Suprapubic skin (tissue), 4 donors: ENCODE measurements at places on chromosomes 7 and 10.
A peak's percentile ranks its signal among the peaks of the same experiment; 100 is the strongest.

DNA sequence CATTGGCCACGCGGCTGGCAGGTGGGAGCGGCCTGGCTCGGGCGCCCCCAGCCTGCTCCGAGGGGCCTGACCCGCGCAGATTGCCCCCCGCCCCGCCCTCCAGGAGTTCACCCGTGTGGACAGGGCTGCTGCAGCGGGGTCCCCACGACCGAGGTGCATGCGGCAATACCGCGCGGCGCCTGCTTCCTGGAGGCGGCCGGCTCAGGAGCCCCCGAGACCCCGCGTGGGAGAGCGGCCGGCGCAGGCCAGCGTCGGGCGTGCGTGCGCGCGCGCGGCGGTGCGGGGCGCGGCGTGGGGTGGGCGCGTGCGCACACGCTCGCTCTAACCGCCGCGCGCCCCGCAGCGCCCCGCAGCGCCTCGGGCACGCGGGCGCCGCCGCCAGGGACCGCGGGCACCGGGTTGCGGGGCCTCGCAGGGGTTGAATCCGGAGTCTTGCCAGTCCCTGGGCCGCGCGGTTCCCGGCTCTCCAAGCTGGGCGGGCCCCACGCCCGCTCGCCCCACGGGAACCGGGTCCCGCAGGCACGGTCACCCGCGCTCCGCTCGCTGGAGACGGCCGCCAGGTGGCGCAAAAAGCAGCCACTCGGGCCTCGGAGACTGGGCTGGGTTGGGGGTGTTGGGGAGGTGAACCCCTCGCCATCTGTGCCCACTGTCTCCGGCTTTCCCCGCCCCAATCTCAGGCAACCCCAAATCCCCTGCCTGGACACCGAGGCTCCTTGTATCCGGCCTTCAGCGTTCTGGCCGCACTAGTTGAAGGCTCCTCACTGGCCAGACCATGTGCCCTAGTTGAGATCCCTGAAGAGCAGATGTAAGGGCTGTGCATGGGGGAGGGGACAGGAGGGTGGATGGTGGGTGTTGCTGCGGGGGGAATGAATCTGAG, 1.3 kb upstream of the ACHE start:
- DNase-seq = peak; percentile 73

DNA sequence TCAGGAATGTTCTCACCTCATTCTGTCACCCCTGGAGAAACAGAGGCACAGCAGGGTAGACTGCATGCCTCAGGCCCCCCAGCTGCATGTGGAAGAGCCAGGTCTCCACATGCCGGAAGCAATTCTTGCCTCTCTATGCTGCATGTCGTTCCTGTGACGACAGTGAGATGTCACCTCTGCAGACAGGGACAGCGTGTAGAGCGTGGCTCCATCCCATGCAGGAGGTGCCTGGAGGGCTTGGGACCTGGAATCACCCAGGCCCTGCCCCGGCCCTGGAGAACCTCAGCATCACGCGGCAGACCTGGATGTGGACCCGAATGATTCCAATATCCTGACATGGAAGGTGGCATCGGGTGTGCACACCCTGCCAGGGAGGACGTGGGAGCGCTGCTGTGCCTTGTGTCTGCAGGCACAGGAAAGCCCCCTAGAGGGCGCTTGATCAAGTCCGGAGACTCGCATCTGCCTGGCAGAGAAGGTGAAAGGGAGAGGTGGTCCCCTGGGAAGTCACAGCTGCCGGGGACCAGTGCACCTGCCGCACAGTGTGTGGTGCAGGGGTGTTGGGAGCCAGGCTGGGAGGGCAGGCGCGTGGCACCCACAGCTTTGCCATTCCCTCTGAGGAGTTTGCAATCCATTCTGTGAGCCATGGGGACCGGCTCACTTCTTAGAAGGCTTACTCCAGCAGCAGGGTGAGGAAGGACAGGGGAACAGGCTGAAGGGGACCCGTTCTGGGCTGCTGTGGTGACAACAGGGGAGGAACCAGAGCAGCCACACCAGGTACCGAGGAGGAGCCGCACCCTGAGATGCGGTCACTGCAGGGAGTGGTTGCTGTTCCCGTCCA, 45.3 kb upstream of the EN2 start:
- no peak for DNase-seq

GRCh38 chr10:3295582-3296151, 123.1 kb upstream of the PITRM1 start:
- DNase-seq = no peak

GRCh38 chr10:51462076-51462779, 237.2 kb downstream of the CSTF2T start:
- no peak for DNase-seq

DNA sequence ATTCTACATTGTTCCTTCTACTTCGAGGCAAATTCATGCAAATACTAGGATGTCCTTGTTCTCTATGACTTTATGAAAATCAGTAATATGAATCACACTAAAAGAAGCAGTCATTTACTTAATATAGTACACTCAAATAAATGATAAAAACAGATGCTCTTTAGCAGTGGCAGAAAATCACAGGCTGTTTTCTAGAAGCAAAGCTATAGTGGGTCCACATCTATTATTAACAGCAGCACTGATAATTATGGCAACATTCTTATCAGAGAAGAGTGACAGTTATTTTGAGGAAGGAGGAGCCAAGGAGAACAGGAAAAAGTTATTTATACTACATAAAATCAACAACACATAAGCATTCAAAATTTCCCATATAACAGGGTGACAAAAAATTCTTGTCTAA, 16.5 kb downstream of the KIF5B start:
- DNase-seq = no peak

DNA sequence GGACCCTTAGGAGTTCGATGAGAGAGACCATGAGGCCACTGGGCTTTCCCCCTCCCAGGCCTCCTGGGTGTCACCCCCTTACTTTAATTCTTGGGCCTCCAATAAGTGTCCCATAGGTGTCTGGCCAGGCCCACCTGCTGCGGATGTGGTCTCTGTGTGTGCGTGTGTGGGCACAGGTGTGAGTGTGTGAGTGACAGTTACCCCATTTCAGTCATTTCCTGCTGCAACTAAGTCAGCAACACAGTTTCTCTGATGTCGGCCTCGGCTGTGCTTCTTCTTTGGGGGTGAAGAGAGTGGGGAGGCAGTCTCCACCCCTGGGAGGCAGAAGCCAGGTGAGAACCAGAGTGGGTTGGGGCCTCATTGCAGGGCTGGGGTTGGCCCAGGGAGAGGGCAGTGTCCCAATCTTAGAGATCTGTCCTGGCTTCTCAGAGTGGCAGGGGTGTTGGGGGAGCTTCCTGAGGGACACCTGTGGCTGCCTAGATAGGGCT, 1.5 kb downstream of the PVRIG start:
- DNase-seq = no peak

- DNase-seq = no peak
Observed at GRCh38 chr7:30594048-30594539, 584 bp upstream of the GARS1 start.

DNA sequence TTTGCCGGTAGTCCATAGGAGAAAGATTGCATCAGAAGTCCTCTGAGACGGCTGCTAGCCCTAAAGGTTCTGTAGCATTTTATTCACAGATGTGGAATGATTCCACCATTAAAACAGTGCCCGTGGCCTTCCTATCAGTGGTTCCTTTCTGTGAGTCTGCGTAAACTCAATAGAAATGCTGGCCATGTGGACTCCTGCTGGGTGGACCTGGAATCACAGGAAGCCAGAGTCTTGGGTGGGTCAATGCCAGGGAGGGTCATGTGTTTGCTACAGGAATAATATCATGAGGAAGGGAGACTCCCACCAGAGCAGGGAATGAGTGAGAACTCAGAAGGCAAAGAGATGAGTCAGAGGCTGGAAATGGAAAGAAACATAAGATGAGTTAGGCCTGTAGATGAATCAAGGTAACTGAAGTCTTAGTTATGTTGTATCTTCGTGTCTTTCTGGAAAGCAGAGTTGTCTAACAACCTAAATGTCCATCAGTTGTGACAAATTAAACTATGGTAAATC, 410.4 kb upstream of the AUTS2 start:
- DNase-seq = no peak

- peak; percentile 81 for DNase-seq
Observed at GRCh38 chr10:68332259-68333057, at the start of gene PBLD. Gene PBLD, minus strand, starts transcription at chr10:68332928. Its CDS starts 26,084 bp downstream, at chr10:68306844.

DNA sequence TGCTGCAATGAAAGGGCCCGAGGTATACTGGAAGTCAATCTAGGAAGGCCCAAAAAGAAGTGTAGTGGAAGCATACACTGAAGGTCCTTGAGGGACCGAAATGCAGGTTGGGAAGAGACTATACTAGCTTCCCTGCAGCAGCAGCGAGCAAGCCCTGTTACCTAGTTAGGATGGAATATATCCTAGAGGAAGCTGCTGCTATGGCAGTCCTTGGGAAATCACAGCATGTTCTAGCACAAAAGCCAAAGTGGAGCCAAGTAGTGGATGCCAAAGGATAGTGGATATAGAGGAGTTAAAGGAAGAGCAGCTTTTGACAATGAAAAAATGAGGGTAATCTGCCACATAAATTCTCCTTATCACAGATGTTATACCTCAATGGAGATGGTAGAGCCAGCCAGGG, 123.8 kb upstream of the STARD3NL start:
- no peak for DNase-seq

- no peak for DNase-seq
Observed at GRCh38 chr10:125592897-125593296, 90.1 kb downstream of the TEX36 start.

GRCh38 chr7:35430547-35431153, 176.8 kb upstream of the TBX20 start:
- DNase-seq = no peak

- no peak for DNase-seq
Observed at GRCh38 chr7:133837224-133837623, 289.9 kb upstream of the LRGUK start.

DNA sequence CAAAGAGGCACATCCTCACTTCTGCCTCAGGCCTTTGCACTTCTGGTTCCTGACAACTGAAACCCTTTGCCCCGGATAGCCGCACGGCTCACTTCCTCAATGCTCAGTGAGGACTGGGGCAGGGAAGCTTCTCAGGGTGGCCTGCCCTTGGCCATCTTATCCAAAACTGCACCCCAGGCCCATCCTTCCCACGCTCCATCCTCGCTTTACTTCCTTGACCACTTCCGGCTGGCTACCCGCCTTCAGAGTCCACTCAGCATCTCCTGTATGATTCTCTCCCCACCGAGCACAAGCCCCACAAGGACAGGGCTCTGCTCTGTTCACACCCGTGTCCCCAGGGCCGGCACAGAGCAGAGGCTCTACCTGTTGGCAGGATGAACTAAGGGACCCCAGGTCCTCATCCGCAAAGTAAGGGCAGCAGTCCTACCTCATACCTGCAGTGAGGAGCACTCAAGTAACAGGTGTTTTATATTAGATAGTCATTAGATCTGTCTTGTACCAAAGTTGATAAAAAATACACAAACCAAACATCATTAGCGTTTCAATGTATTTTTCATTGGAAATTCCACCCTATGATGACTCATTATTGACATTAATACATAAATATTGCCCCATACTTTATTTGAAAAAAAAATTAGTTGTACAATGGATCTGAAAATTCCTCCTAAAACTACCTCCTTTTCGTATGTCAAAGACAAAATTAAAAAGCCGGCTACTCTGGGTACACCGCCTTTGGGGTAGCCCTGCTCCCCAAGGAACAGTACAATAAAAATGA, 35.0 kb downstream of the GNA12 start:
- no peak for DNase-seq

DNA sequence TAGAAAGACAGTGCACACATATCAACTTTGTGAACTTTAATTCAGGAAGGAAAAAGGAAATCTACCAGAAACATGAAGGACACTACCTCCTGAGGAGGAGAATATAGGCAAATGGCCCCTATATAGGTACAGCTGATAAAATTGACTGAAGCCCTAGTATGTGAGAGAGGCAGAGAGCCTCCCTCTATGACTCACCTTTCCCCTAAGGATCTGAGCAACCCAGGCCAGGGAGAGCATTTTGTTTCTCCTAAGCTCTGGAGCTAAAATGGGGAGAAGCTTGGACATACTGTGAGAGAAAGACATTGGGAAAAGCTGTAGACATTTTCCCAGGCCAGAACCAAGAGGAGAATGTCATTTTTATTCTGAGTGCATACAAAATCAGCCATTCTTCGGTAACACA, 303.5 kb downstream of the AHR start:
- DNase-seq = no peak

DNA sequence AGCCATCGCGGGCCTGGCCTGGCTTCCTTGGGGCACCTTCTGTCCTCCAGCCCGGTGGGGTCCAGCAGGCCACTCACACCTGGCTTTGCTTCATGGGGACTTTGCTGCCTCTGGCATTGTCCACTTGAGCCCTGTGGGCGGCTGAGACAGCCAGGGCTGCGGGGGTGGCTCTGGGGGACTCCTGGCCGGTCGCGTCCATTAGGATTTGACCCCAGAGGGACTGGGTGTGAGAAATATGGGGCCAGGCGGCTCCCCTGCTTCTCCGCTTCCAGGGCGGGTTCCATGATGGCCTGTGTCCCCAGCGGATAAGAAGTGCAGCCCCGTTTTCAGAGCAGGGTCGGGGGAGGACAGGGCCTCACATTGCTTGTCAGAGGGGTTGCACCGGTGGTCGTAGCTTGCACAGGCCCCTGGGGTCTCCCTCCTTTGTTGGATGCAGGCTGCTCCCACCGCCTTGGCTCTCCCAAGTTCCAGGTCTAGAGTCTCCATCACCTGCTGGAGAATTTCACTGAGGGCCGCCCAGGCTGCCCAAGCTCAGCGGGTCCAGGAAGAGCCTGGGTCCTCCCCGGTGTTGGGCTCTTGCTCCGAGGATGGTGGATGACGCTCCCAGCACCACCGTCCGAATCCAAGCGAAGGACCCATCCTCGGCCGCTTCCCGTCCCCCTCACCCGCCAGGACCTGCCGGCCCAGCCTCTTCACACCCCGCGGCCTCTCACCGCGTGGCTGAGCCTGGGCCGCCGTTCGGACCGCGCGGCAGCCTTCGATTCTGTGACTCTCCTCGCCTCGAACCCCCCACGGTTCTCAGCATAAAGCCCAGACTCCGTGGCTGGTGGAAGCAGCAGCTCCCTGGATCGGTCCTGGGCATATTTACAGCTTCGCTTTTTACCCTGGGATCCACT, 140.1 kb downstream of the DYNC2I1 start:
- no peak for DNase-seq

GRCh38 chr7:78225534-78225933, 427.0 kb downstream of the PHTF2 start:
- no peak for DNase-seq

GRCh38 chr7:65809259-65809981, 63.5 kb upstream of the VKORC1L1 start:
- no peak for DNase-seq

DNA sequence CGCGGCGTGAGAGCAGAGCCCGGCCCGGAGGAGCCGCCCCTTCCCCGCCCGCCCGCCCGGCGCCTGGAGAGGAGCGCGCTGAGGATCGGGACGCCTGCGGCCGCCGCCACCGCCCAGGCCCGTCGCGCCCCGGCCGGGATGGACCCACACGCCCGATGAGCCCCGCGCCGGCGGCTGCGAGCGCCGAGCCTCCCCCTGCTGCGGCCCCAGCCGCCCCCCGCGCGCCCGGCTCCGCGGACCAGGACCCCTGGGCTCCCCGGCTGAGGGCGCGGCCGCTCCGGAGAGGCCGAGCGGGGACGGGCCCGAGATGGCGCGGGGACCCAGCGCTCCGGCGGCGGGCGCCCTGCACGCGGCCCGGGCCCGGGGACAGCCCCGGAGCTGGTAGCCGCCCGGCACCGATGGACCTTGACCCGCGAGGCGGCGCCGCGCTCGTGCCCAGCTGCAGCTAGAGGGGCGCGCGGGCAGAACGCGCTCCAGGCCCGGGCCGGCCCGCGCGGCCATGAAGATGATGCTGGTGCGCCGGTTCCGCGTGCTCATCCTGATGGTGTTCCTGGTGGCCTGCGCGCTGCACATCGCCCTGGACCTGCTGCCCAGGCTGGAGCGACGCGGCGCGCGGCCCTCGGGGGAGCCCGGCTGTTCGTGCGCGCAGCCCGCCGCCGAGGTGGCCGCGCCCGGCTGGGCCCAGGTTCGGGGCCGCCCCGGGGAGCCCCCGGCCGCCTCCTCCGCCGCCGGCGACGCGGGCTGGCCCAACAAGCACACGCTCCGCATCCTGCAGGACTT, 520 bp downstream of the FAM20C start:
- no peak for DNase-seq

- no peak for DNase-seq
Observed at GRCh38 chr10:1747590-1748157, 10.3 kb upstream of the ADARB2 start.
